ENCODE measurements at places on chromosomes 7 and 10.

- DNase-seq: no peak
Measured at GRCh38 chr7:108296911-108297310, 159.3 kb downstream of the NRCAM start.

DNA sequence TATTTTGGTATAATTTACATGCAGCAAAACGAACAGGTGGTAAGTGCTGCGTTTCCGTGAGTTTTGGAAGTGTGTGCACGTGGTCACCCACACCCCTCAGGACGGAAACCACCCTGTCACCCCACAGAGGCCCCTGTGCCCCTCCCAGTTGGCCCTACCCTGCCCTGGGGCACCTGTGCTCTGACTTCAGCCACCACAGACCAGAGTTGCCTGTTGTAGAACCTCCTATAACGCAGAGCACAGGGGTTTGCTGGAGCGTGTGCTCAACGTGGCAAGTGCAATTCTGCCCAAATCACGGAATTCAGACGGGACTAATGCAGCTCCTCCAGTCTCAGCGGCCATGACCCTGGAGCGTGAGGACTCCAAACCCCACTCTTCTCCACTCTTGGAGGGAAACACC is 9.6 kb upstream of the CFAP46 start:
- DNase-seq: no peak

DNA sequence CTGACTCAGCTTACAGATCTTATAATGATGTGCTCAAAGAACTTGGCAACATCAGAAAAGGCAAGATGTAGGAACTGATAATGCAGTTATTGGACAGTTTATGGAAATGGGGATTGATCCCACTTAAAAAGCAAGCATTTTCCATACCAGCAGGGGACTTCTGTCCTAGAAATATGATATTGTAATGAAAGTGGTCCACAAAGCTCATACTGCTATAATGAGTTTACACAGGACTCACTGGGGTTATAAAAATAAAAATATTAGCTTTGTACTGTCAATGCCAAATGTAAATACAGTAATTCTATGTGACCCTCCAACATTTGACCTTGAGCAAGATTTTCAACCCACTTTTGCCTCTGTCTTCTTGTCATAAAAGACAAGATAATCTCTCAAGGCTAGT is 145.5 kb upstream of the SEM1 start:
- DNase-seq: no peak

- no peak for DNase-seq
Measured at GRCh38 chr10:80465451-80465835, 11.3 kb downstream of the TSPAN14 start.

- DNase-seq: no peak
Measured at GRCh38 chr7:80760292-80760691, 121.8 kb downstream of the CD36 start.

DNA sequence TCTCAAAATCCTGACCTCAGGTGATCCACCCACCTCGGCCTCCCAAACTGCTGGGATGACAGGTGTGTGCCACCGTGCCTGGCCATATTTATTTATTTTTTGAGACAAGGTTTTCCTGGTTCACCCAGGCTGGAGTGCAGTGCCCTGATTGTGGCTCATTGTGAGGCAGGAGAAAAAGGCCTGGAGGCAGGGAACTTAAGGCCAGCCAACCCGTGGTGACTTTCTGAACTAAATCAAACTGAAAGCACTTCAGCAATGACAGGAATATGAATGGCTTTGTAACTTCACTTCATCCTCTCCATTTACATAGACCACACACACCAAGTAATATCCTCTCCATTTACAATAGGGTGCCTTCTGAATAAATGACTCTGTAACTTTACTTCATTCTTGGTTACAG is 124.4 kb downstream of the CCDC3 start:
- DNase-seq: no peak

DNA sequence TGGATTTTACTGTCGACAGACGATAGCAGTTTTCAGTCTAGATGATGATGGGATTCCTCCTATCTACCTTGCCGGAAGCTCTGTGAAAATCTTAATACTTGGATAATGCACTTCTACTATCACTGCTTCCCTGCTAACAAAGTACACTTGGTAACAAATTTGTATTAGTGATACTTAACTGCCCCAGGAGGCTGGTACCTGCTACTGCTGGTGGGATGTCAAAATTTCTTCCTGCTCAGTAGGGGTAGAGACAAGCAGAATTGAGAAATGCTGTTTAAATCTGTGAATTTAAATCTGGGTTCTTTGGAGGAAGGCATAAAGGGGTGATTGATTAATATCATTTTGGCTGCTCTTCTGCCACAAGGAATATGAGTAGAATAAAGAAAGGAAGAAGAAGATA is 99.8 kb upstream of the STRIP2 start:
- no peak for DNase-seq

GRCh38 chr10:114683162-114683561 is 25.1 kb upstream of the ABLIM1 start:
- no peak for DNase-seq

DNA sequence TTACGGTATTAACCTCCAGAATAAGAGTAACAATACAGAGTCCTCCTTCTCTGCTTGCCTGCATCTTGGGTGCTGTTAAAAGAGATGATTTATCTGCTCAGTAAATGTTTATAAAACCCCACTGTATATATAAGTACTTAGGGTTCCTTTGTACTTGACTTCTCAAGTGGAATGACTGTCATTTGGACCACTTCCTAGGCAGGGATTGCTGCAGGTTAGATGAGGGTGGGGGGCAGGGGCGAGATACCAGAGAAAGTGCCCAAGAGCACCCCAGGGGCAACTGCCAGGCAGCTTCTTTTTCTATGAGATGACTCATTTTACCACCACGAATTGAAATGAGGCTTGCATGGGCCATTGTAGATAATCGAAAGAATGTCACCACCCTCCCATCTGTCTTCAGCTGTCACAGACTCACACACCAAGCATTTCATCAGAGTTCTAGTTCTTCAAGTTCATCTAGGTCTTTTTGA is 421.9 kb upstream of the GALNT17 start:
- no peak for DNase-seq

GRCh38 chr10:131435760-131436457 is 124.4 kb upstream of the TCERG1L start:
- no peak for DNase-seq

DNA sequence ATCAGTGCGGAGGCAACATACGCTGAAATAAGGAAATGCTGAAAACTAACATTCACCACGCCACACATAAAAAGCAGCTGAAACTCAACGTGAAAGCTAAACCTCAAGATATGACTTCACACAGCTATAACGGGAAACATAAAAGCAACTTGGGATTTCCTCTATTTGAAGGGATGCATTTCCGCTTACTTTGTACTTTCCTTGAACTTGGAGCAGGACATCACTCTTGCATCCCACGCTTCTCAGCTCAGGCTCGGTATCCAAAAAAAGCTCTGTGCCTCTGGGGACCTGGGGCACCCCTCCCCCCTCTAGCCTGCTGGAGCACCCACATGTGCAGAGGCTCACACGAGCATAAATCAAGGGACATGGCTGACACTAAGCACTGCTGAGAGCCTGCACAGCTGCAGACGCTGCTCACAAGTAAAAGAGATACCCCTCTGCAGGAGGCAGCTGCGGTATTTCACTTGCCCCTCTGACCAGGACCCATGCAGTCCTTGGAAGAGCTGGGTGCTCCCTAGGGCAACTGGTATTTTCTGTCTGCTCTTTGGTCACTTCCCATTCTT is 34.2 kb downstream of the PARD3 start:
- no peak for DNase-seq

DNA sequence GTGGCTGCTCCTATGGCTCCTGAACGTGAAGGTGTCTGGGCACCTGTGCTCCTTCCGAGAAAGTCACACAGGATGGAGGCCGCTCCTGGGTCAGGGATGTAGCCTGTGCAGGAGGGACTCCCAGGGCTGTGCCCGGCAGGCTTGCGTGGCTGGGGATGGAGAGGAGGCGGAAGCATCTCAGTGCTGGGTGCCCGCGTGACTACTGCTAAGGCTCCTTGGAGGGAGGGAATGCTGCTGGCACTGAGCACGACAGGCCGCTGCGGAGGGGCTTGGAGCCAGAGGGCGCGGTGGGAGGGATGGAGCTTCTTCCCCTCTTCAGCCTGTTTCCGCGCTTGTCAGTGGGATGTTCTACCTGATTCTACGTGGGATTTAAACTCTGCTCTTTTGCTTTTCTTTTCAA is 35.0 kb downstream of the ADCY1 start:
- DNase-seq: no peak

DNA sequence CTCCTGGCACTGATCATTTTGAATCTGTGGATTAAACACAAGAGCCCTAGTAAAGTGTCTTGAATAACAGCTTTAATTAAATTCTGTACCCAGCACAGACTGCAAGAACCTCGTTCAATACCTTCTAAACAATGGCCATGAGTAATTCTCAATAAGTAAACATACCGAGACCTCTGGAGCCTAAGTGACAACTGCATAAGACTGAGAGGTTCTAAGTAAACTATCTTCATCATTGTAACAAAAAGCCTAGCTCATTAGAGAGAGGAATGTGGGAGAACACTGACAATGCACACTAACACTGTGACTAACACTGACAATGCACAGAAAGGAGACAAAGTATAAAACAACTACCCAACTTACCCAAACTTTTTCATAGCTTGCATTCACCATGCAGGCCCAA is 117.4 kb downstream of the ELAPOR2 start:
- DNase-seq: no peak

- DNase-seq: no peak
Measured at GRCh38 chr10:69383558-69383957, 33.2 kb downstream of the TACR2 start.

DNA sequence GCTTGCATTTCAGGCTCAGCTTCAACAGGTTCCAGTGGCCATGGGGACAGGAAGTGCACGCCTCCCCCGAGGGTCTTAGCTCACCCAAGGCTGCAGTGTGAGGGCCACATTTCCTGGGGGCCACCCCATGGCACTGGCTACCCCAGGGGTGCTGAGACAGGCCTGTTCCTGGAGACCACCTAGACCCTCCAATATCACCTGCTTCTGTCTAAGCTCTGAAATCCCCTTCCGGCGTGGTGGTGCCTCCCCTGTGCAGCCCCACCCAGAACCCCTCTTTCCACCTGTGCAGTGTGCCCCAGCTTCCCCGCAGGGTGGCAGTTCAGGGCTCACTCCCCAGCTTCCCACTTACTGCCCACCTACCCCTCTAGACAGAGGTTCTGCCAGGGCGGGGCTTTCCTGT is 83.1 kb downstream of the ADARB2 start:
- DNase-seq: no peak

DNA sequence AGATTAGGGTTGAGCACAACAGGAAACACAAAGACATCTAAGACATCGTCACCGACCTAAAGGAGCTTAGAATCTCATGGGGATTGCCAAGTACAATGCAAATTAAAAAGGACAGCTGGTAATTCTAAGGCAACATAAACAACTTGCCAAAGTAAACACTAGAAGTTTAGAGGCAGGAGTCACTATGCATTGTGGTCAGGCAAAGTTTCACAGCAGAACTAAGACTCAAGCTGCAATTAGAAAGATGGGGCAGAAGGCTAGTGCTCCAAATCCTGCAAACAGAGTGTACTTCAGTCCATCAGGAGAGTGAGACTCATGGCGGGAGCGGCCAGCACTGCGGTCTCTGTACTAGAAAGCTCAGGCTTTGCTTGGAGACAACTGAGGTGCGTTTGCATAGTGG is 52.7 kb downstream of the HIPK2 start:
- DNase-seq: no peak

GRCh38 chr7:93239824-93240223 is 7.7 kb downstream of the VPS50 start:
- DNase-seq: no peak

- no peak for DNase-seq
Measured at GRCh38 chr10:88949912-88950837, 2.4 kb downstream of the ACTA2 start.

DNA sequence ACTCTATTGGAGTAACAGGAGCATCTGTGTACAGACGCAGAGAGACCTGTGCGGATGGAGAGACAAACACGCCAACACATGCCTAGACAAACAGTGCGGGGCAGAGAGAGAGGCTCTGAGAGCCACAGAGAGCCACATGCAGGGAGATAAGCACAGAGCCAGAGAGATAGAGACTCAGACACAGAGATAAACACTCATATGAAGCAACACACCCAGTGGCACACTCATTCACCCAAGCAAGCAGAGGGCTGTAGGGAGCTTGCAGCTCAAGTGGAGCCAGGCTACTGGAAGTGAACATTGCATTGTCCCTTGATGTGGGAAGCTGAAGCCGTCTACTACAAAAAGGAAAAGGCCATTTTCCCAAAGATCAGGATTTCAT is 46.6 kb upstream of the PODXL start:
- no peak for DNase-seq

DNA sequence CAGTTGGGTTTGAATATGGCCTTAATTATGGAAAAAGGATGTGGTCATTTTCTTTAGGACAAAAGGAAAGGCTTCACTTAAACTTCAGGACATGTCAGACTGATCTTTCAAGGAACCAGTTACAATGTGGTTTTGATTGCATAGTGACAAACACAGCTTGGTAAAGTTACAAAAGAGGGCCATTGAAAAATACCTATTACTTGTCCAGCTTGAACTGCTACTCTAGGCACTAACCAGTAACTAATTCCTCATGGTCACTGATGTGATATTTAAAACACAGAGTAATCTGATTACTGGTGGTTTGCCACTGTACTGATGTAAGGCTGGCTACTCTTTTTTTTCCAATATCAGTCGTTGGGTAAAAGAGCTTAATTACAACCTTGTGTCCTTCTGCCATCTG is 22.6 kb downstream of the TES start:
- DNase-seq: no peak

GRCh38 chr10:16992611-16993119 is 136.9 kb downstream of the CUBN start:
- no peak for DNase-seq

- DNase-seq: no peak
Measured at GRCh38 chr7:30635798-30636197, 41.1 kb downstream of the GARS1 start.

- DNase-seq: no peak
Measured at GRCh38 chr7:159253657-159254056, 109.0 kb upstream of the VIPR2 start.

DNA sequence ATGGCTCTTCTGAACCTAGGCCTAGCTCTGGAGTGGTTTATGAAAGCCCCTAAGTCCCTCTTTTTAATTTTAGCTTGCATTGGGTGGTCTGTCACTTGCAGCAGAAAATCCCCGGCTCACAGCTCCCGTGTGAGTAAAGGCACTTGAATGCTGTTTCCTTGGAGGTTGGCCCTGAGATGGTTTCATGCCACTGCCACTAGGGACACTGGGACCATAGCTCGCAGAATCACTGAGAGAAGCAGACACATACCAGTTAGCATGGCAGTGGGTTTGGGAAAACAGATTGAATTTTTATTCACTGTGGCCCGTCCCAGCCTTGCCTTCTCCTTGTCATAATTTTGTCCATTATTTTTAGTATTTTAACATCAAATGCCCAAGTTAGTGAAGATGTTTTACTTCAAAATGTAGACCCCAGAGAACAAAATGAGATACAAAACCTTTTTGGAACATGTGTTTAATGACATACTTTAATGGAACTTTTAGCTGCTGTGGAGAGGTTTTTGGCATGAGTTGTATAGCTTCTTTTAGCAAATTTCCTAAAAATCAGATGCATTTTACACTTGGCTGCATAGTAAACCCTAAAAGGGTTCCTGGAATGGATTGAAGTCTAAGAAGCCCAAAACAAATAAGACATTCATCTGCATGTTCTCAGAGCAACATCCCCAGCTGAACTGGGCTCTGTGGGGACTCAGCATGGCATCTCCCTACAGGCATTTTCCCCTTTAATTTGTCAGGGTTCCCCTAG is 259.7 kb upstream of the PITRM1 start:
- DNase-seq: no peak

GRCh38 chr10:119505131-119505551 is 37.4 kb downstream of the RGS10 start:
- no peak for DNase-seq

Data from activated T-helper 9 cell treated with anti-CD3 and anti-CD28 coated beads, Interleukin-2, amount 50 U/mL, for 16 hours (primary cell).